ENCODE measurements at places on chromosomes 12 and 14. TPM values are rescaled to one million over a fixed set of nuclear protein-coding genes. Genes with fewer than 3 reads are reported as not detected.

- no peak for DNase-seq
Measured at GRCh38 chr12:93025145-93026103, 96.3 kb upstream of the EEA1 start.

- DNase-seq, result no peak
Measured at GRCh38 chr14:29740491-29740890, 187.2 kb downstream of the PRKD1 start.

The ZBTB39 gene
- total RNA-seq, result 7.1 TPM

DNA sequence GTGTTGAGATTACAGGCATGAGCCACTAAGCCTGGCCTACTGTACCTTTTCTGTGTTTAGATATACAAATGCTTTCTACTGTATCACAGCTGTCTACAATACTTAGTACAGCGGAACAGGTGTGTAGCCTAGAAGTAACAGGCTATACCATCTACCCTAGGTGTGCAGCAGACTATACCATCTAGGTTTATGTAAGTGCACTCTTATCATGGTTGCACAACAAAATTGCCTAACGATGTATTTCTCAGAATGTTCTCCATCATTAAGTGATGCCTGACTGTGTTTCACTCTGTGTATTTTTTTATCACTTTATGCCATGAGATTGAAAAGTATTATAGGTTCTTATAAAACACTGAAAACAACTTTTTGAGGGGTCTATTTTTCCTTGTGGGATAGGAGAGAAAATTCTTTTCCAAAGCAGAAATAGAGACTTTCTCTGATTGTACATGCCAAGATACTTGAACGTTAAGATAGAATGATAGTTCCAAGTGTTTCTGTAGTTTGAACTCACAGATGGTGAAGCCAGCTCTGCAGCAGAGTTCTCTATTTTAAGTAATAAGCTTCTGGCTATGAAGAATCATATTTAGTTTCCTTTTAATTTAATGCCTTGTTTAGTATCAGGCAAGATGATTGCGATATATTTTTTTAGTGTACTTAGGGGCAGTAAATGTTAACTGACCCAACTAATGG lies 17.0 kb downstream of the TMPRSS12 start:
- DNase-seq, result no peak

The DHRS2 gene
- total RNA-seq, result not detected

The ENDOU gene
- total RNA-seq, result 2.7 TPM

The MIPOL1 gene
- total RNA-seq, result 26.4 TPM

GRCh38 chr12:65827342-65827741 lies 3.1 kb downstream of the HMGA2 start:
- DNase-seq, result no peak

DNA sequence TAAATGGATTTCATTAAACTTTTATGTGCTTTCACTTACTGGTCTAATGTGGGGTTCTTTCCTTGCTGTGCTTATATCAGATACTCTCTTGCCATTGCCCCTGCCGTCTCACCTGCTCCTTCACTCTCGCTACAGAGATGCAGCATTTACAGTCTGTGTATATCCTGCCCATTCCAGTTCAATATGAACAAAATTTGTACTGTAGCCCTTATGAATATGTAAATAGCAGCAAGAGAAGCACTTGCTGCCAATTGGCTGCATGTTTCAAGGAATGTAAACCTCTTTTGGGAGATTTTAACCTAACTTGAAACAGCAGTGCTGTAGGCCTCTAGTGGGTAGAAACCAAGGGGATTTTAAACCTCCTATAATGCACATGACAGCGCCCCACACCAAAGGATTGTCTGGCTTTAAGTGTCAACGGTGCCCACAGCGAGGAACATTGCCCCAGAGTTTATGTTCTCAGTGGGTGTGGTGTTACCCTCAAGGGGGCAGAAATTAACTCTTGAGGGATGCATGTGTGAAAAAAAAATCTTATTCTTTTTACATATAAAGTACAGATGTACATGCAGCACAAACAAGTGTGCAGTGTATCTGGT lies 19.1 kb downstream of the PCNX1 start:
- no peak for DNase-seq

GRCh38 chr12:12010277-12011039 lies 60.3 kb upstream of the BCL2L14 start:
- DNase-seq, result peak; percentile 52

The CATSPERB gene
- total RNA-seq, result 0.85 TPM

DNA sequence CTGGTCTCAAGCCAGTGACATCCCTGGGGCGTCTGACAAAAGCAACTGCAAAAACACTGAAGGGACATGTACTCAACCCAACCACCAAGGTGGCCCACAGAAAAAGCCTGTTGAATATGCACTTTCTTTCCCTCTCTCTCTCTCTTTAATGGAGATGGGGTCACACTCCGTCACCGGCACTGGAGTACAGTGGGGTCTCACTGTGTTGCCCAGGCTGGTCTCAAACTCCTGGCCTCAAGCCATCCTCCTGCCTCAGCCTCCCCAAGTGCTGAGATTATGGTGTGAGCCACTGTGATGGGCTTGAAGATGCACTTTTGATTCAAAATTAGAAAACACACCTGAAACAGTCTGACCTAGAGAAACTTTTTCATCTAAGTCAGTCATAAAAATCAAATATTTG lies 7.2 kb upstream of the CD27 start:
- DNase-seq, result no peak
